ENCODE measurements at places on chromosomes 2 and 18.

DNA sequence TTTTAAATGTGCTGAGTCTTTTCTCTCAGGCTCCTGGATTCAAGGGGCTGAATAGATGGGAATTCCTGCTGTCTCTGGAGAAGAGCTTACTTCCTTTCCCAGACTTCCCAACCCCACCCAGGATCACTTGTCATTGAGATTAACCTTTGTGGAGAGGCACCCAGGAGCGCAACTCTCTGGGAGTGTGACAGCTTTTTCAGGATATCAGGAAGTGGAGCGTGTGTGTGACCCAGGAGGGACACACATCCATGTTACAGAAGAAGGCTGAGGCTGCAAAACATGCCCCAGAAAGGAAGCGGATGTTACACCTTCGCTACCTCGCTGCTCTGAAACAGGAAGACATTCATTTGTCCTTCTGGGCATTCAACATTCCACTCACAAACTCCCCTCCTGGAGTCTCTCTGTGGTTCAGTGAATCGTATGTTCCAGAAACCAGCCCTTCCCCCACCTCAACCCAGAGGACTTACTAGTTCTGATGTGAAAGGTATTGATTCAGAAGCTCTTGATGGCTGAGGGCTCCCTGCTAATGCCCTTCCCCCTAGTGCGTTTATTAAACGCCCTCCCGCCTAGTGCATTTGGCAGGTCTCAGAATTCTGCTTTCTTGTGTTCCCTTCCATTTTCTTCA lies 523.9 kb downstream of the TNS1 start:
- DNase-seq = no peak

GRCh38 chr2:54476852-54477251 lies 20.7 kb downstream of the SPTBN1 start:
- no peak for DNase-seq

- peak; percentile 56 for DNase-seq
Observed at GRCh38 chr2:240981280-240981679, 17.1 kb upstream of the SNED1 start.

DNA sequence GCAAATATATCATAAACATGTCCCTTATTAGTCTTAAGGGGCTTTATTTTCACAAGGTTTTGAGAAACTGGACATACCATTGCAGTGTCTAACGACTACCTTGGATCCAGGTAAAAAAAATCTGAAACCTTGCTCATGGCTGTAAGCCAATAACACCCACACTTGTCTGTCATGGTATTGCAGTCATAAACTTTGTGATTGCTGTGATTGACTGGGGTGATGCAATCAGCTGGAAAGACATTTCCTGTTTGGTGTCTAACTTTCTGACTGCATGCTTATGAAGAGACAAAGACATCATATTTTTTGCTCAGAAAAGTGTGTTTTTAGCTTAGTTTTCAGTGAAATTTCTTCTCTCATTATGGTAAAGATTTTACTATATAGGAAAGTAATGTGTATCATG lies 635.0 kb downstream of the TSN start:
- no peak for DNase-seq

GRCh38 chr2:46439582-46439981 lies 39.8 kb upstream of the TMEM247 start:
- no peak for DNase-seq

GRCh38 chr2:174713686-174714085 lies 50.6 kb downstream of the CHRNA1 start:
- no peak for DNase-seq

- no peak for DNase-seq
Observed at GRCh38 chr2:98252038-98252773, 94.0 kb upstream of the CNGA3 start.

DNA sequence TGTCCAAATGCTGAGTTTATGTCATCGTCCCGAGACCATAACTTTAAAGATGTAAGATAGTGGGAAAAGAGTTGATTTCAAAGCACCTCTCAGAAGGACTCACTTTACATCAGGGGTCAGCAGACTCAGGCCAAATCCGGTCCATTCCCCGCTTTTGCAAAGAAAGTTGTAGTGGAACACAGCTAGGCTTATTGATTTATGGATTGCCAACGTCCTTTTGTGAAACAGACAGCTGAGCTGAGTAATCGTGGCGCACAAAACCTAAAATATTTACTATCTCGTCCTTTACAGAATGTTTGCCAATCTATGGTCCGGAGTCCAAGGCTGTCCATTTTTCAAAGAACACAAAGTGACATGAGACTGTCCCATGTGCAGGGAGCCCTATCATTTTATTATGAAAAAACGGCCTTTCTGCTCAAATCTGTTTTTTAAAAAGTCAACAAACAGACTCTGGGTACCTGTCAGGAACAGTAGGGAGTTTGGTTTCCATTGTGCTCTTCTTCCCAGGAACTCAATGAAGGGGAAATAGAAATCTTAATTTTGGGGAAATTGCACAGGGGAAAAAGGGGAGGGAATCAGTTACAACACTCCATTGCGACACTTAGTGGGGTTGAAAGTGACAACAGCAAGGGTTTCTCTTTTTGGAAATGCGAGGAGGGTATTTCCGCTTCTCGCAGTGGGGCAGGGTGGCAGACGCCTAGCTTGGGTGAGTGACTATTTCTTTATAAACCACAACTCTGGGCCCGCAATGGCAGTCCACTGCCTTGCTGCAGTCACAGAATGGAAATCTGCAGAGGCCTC lies at the start of gene IL1RN:
Gene IL1RN (plus strand): TSS at position 754 of the 801 bp plus-strand sequence. CDS start 27 bp downstream, at position 781.
- DNase-seq = no peak

GRCh38 chr2:221254299-221254698 lies 317.8 kb downstream of the EPHA4 start:
- DNase-seq = no peak

DNA sequence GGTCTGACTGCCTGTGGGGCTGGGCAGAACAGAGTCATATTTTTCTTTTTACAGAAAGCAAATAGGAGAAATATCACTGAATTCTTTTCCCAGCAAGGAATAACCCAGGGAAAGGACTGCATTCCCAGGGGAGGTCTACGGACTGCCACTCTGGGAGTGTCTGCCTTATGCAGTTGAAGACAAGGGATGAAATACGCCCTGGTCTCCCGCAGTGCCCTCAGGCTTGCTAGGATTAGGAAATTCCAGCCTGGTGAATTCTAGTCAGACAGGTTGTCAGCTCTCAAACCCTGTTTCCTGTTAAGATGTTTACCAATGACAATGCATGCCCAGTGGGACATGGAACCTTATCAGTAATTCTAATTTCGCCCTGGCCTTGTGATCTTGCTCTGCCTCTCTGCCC lies 30.3 kb upstream of the PDK1 start:
- no peak for DNase-seq

DNA sequence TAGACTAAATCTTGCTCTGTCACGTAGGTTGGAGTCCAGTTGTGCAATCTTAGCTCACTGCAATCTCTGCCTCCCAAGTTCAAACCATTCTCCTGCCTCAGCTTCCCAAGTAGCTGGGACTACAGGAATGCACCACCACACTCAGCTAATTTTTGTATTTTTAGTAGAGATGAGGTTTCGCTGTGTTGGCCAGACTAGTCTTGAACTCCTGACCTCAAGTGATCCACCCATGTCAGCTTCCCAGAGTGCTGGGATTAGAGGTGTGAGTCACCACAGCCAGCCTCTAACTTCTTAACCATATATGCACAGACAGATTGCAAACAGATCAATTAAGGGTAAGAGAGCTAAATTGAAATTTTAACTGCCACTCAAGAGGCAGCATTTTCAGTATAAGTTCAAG lies 22.1 kb upstream of the CNGA3 start:
- no peak for DNase-seq

- peak; percentile 39 for DNase-seq
Observed at GRCh38 chr18:54888933-54889332, 60.7 kb downstream of the RAB27B start.

DNA sequence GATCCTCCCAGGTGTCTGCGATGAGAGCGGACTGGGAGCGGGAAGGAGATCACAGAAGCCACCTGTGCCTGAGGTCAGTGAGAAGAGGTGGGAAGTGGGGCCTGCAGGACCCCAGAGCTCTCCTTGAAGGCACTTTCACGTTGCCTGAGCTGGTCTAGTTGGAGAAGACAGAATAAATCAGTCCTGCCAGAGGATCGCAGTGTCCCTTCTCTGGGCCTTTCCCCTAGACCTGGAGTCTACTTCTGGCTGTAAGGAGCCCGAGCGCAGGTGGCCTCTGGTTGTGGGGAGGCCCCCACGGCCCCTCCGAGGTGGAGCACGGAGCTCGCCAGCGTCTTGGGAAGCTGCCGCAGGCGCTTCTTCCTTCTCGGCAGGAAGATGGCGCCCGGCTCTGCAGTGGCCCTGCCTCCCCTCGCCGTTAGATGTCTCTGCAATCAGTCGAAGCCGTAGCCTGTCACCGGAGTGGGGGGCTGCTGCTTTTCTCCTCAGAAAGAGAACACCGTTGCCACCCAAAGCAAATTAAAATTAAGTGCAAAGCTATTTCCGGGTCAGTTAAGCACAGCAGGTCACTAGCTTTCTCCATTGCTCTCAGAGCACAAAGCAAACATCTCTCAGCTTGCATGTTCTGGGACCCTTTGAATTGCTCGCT lies 212.0 kb upstream of the MYT1L start:
- DNase-seq = no peak

DNA sequence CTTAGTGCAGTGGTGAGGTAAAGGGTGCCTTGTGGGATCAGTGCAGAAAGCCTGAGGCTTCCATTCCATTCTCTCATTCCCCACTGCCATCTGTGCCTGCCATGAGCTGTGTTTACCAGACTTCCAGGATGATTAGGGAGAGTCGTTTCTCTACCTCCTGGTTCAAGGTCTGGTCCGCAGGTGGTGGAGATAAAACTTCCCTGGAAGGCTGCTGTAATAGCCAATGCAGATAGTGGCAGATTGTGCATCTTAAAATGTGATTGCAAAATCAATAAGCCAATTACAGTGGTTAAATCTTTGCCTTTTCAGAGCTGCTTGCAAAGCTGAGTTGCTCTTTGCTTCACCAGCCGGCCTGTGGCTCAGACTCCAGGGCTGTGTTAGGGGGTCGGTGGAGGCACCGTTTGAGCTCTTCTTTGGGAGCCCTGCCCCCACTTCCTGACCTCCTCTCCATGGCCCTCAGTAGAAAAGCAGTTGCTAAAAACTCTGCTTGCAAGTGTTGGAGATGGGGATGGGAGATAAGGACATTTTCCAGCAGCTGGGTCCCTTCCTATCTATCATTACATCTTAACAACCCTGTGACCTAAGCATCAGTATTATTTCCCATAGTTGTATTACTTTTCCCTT lies 95.2 kb upstream of the HS6ST1 start:
- no peak for DNase-seq

DNA sequence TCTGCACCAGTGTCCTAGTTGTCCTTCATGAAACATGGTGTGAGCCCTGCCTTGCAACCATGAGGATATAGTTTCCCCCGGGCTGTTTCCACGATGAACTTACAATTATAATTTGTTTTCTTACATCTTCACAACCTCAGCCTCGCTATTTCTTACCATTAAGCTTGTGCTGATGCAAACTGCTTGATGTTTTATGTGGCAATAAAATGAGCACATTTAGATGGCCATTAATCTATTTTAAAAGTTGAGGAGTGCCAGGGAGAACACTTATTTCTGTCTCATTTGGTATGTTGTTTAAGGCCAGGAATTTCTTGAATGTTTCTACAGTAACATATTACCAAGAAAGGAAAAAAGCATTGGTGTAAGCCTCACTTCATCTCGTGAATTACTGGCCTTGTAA lies 214.5 kb upstream of the SLC8A1 start:
- DNase-seq = peak; percentile 69

DNA sequence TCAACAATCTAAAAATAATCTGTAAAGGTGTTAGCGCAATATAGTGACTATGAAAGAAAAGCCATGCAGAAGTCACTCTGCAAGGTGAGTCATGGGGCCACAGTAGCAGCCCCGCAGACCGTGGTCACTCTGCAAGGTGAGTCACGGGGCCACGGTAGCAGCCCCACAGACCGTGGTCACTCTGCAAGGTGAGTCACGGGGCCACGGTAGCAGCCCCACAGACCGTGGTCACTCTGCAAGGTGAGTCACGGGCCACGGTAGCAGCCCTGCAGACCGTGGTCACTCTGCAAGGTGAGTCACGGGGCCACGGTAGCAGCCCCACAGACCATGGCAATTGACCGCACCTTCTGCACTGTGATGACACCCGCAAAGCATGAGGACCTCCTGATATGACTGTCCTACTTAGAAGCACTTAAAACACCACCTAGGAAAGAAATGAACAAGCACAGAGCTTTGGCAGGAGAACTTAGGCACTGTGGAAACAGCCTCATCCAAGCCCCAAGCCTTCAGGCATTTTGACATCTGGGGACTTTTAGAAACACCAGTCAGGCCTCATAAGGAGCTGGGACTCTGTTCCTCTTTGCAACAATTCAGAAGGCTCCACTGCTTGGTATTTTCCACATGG lies 70.1 kb downstream of the LDLRAD4 start:
- DNase-seq = no peak

DNA sequence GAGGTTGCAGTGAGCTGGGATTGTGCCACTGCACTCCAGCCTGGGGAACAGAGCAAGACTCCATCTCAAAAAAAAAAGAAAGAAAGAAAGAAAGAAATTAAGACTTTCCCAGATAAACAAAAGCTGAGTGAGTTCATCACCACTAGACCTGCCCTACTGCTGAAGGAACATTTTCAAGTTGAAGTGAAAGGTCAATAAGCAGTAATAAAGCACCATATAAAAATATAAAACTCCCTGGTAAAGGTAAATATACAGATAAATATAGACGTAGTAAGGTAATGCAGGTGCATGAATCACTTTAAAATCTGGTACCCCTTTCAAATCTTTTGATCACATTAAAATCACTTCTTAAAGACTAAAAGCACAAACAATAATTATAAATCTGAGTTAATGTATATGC lies 42.6 kb downstream of the UNC50 start:
- DNase-seq = no peak

DNA sequence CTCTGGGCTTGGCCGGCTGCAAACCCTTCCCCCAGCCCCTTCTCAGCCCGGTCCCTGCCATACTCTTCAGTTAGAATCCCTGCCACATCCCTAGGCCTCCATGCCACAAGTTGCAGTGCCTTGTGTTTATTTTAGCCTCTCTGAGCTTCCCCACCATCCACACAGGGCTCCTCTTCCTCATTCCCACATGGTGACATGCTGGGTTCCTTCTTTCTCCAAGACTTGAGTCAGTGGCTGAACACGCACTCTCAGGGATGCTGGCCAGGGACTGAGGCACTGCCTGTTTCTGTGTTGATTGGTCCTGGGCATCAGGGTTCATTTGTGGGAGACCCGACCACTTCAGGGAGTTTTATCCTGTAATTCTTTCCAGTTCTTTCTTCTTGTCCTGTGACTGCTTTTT lies 56.3 kb downstream of the KCNS3 start:
- DNase-seq = peak; percentile 32

DNA sequence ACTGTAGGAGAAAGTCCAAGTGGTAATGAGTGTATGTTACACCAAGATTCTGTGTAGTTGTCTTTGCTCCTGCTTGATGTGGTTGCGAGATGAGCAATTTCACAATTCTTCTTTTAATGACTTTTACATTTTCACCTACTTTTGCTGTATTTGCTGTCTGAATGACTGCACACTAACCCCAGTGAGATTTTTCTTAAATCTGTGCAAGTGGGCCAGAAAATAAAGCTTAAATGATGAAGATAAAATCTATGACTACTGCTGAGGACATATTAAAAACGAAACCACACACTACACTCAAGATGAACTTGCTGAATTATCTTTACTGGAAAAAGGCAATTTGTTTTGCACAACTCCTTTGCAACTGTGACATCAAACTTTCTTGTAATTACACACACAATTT lies 4.1 kb downstream of the LDAH start:
- no peak for DNase-seq

GRCh38 chr18:76953583-76954233 lies 131.4 kb downstream of the ZNF236 start:
- DNase-seq = no peak

Measured in fibroblast of skin of left quadriceps (primary cell).